ENCODE measurements at places on chromosomes 3 and 15.

DNA sequence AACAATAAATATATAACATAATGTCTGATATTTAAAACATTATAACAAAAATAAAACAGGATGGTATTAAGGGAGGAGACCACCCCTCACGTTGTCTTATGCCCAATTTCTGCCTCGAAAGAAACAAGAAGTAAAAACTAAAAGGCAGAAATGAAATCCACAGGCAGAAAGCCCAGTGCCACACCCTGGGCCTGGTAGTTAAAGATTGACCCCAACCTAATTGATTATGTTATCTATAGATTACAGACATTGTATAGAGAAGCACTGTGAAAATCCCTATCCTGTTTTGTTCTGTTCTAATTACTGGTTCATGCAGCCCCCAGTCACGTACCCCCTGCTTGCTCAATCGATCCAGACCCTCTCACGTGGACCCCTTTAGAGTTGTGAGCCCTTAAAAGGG lies 22.3 kb upstream of the ACP3 start:
- DNase-seq, result no peak

DNA sequence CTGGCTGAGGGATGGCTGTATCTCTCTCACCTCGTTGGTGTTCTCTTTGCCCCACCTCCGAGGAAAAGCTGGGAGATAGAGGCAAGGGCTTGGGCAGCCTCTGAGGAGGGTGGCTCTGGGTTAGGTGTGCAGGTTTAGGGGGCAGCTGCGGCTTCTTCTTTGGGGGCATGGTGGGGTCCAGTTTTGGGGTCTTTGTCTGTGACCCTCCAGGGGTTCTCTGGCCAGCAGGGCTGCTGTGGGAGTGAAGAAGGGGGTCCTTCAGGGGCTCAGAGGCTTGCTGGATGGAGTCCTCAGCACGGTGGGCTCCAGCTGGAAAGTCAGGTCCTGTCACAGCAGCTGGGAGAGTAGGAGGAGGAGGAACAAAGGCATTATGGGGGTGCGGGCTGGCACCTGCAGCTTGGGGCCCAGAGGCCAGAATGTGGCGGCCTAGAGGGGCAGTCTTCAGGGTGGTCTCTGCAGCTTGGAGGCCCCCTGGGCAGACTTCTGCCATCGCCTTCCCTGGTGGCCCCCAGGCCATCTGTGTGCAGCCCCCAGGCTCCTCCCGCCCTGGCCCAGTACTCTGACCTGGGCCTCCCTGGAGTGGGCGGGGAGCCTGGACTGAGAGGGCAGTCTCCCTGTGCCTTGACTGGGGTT lies 7.0 kb downstream of the XIRP1 start:
- no peak for DNase-seq

DNA sequence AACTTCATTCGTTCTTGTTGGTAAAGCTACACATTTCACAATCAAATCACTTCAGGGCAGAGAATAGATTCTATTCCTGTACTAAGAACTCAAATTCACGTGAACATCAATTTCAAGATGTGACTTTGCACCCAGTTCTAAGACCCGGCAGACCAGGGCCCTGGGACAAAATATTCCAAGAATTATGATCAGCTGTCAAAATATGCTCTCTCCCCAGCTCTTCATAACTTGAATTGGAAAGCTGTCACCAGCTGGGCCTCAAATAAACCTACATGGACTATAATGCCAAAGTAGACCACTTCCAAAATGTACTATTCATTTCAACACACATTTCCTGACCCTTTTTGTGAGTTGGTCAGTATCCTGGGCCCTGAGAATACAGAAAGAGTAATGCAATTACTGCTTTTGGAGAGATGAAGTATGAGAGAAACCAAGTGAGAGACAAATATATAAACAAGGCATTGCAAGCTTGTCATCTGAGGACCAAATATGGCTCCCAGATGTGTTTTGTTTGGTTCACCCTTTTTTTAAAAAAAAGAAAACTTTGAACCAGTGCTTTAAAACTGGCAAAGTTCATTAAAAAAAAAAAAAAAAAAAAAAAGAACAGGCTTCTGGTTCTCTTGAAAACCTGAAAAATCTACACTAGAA lies 14.9 kb downstream of the MAGI1 start:
- no peak for DNase-seq

DNA sequence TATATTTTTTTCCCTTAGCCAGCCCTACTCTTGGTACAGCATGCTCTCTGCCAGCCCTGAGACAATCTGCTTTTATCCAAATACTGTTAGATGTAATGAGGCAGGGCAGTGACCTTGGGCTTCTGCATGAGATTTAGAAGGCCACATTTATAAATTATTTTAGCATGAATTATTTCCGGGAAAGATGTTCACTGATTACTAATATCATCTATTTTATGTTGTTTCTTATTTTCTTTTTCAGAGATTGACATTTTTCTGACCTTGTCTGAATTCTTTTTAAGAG lies 23.1 kb downstream of the CRTC3 start:
- no peak for DNase-seq

DNA sequence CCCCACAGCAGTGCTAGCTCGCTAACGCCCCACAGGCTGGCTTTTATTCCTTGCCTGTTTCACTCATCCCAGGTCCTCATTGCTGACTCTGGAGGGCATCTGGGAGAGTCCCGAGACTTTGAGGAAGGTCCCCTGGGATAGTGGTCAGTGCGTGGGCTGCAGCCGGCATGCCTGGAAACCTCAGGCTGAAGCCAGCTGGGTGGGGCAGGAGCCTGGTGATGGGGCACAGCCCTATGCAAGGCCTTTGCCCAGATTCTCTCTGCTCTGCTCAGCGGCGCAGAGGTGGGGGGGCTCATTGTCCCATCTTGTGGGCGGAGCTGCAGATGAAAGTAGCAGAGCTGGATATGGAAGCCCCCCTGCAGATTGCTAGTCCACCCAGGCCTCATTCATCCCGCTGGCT lies 55.7 kb upstream of the SMAD6 start:
- no peak for DNase-seq

DNA sequence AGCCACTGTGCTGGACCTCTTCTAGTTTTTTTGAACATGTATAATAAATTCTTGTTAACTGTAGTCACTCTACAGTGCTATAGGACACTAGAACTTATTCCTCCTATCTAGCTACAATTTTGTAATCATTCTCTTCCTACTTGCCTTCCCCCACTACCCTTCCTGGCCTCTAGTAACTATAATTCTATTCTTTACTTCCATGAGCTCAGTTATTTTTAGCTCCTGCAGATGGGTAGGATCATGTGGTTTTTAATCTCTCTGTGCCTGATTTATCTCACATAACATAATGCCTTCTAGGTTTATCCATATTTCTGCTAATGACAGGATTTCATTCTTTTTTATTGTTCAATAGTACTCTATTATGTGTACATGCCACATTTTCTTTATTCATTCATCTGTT lies 113.2 kb upstream of the FGF7 start:
- no peak for DNase-seq

- no peak for DNase-seq
These were observed 34.2 kb downstream of the ZNF654 start for GRCh38 chr3:88093266-88093665.

Data from stimulated activated CD4-positive, alpha-beta T cell treated with anti-CD3 and anti-CD28 coated beads, TNF-alpha, amount 100 ng/mL, for 48 hours (primary cell).